ENCODE measurements at places on chromosomes 6 and 20.

DNA sequence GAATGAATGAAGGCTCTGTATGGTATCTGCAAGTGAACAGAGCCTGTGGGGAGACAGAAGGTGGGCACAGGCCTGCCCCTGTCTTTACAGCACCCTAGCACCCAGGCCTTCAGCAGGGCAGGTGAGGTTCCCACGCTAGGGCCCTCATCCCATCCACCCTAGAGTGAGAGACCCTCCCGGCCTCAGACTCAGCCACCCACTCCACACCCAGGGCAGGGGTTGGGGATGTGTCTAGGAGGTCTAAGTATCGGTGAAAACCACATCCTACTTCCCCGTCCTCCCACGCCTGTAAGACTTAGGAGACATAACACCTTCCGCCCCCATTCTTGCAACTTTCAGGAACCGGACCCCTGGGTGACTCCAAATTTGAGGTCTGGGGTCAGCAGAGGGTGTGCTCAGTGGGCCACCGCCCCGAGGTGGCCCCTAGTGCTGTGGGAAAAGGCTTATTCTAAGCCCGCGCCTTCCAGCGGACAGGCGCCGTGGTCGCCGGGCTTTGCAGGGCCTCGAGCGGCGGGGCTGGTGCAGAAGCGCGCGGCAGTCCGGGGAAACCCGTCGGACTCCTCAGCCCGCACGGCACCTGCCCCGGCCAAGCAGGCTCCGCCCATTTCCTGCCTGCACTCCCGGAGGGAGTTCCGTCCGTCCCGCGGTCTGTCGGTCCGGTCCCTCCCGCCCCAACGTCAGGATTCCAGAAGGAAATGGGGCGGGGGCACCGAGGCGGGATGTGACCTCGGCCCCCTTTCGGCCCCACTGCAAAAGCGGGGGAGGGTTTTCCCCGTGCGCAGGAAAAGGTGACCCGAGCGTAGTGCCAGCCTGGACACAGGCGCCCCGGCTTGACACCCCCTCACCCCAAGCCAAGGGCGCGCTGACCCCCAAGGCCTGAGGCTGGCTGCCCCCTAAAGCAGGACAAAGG, 868 bp downstream of the SAMD10 start:
- DNase-seq = no peak

DNA sequence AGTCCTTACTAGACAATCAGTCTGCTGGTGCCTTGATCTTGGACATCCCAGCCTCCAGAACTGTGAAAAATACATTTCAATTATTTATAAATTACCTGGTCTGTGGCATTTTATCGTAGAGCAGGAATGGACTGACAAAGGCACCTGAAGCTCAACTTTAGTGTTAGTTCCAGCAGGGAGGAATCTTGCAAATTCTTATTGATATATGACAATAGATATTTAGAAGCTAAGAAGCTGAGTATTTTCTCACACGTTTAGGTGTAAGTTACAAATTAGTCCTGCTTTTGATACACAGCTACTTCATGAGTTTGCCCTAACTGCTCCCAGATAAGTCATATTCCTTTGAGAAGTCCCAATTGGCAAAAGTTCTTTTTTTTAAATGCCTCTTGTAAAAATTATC, 138.0 kb upstream of the ZNF217 start:
- DNase-seq = no peak

GRCh38 chr20:10172998-10173655, 45.5 kb upstream of the SNAP25 start:
- DNase-seq = no peak

GRCh38 chr6:18550119-18550518, 163.0 kb downstream of the RNF144B start:
- no peak for DNase-seq

GRCh38 chr6:38867726-38868125, 152.6 kb downstream of the DNAH8 start:
- DNase-seq = no peak

- DNase-seq = no peak
These were observed 87.6 kb upstream of the E2F3 start for GRCh38 chr6:20313960-20314530.

GRCh38 chr6:98764373-98764911, 69.9 kb upstream of the POU3F2 start:
- no peak for DNase-seq

DNA sequence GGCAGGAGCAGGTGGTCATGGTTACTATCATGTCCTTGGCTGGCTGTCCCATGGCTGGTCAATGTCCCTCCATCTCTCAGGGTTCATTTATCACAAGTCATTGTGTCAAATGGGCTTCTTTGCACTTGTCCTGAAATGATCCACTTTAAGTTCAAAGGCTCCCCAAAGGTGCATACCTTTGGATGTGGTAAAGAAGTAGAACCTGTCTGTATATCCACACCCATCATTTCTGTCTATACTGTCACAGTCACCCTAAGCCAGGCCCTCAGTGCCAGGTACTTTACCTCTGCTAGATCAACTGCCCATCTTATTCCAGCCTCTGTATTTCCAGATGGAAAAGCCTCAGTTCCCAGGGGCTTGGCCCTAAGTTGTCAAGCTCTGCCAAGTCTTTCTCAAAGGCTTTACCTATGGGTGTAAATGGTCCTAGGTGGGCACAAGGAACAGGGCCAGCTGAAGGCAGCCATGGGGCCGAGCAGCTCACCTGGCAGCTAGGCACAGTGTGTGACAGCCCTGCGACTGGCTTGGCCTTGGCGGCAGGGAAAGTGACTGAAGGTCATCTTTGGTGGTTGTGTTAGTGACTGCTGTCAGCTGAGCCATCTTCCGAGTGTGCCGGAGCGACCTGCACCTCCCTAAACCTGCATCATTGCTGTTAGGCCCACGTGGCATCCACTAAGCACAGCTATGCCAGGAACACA, 198.4 kb downstream of the SYNDIG1 start:
- DNase-seq = no peak

- no peak for DNase-seq
These were observed 142.1 kb downstream of the MYB start for GRCh38 chr6:135323202-135323668.

- no peak for DNase-seq
These were observed 33.9 kb upstream of the VGLL2 start for GRCh38 chr6:117231466-117231865.

DNA sequence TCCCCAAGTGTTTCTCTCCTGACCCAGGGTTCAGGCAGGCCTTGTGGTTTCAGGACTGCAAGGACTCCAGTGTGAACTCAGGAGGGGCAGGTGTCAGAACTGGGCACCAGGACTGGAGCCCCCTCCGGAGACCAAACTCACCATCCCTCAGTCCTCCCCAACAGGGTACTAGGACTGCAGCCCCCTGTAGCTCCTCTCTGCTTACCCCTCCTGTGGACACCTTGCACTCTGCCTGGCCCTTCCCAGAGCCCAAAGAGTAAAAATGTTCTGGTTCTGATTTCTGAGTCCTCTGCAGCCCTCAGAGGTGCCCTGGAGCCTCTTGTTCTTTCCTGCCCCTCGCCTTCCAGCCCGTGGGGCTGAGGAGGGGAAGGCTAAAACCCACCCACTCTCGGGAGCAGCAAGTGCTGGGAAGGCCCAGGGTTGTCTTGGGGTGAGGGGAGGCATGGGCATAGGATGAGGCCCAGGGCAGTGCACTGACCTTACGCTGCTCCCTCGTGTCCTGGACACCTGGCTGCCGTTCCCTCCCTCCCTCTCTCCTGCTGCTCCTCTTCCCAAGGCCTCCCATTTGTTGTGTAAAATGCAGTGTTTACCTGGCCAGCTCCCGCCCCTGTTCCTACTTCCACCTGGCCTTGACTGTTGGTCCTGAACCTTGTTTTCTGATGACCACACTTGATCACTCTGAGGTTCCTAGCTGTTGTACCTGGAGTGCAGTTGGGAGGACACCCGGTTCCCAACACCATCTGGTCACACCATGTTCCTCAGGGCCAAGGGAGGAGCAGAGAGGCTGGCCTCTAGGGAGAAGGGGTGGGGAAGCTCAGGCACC, 9.9 kb downstream of the CNPY3 start:
- no peak for DNase-seq

- no peak for DNase-seq
These were observed 10.5 kb downstream of the SNX3 start for GRCh38 chr6:108250240-108250866.

DNA sequence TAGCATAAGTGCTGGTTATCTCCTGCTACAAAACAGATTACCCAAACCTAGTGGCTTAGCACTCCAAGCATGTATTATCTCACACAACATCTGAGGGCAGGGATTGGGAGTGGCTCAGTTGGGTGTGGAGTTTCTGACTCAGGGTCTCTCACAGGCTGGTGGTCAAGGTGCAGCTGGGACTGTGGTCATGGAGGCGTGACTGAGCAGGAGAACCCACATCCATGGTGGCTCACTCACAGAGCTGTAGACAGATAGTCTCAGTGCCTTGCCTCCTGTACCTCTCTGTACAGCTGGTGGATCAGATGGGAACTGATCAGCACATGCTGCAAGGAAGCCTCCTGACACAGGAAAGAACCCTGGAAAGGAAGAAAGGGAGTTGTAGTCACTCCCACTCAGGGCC, 83.1 kb upstream of the CST7 start:
- no peak for DNase-seq

GRCh38 chr6:101195588-101195987, 197.9 kb upstream of the GRIK2 start:
- DNase-seq = no peak

- no peak for DNase-seq
These were observed 166.2 kb upstream of the MAFB start for GRCh38 chr20:40855269-40855668.

GRCh38 chr6:158805698-158806377, 13.3 kb downstream of the EZR start:
- DNase-seq = no peak

DNA sequence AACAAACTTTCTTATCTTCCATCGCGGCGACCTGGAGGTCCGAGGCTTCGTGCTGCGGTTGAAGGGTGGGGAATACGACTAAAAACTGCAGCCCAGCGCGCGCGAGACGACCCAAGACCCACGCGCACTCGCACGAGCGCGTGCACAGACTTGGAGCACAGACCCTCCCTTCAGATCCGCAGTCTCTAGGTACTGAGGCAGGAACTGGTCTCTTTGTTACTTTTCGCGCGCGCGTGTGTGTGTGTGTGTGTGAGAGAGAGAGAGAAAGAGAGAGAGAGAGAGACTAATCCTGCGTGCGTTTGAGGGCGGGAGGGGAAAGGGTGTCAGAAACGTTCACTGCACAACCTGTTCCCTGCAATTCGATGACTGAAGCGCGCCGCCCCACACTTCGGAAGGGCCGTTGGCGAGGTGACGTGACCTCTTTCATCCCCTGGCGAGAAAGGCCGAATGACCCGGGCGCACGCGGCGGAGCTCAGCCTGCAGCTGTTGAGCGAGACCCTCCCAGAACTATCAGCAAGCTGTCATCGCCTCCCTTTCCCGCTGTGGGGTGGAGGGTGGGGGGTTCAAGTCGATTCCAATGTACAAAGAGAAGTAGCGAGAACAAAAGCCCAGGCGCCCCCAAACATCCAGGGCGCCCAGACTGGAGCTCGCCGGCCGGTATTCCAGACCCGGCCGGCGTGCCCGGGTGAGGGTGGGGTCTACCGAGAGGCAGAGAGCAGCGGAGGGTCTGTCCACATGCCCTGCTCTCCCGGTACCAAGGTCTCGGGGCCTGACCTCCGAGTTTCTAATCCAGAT, 1.5 kb upstream of the TUBB2B start:
- DNase-seq = no peak

- DNase-seq = no peak
These were observed 65.5 kb downstream of the TSHZ2 start for GRCh38 chr20:53037621-53038020.

Data from central memory CD8-positive, alpha-beta T cell (primary cell).